G401 (cell line): ENCODE measurements at places on chromosomes 3 and 15. TPM values are rescaled to one million over a fixed set of nuclear protein-coding genes. Genes with fewer than 3 reads are reported as not detected.

The MRAS gene
- 37.5 and 37.9 TPM in 2 replicates for total RNA-seq

The NAALADL2 gene
- total RNA-seq = 0.12 and 1.3 TPM in 2 replicates

The FEZF2 gene
- total RNA-seq = not detected in 2 replicates

The FBN1 gene
- total RNA-seq = 15.3 and 17.2 TPM in 2 replicates

The IGDCC3 gene
- 7.9 and 20.1 TPM in 2 replicates for total RNA-seq

The ADAMTS9 gene
- 0.06 TPM in 1 of 2 replicates, not detected in the other for total RNA-seq

The CYP1A2 gene
- not detected in 2 replicates for total RNA-seq

The SNX33 gene
- total RNA-seq = 13.9 and 15.1 TPM in 2 replicates

The CCDC39 gene
- not detected in 2 replicates for total RNA-seq

The TM6SF1 gene
- total RNA-seq = not detected in 2 replicates

The DISP2 gene
- 1.0 and 3.1 TPM in 2 replicates for total RNA-seq

The GPR15 gene
- total RNA-seq = not detected in 2 replicates

The CDAN1 gene
- total RNA-seq = 12.6 and 17.7 TPM in 2 replicates

The ECE2 gene
- total RNA-seq = not detected in 2 replicates

The CLRN1 gene
- total RNA-seq = not detected in 2 replicates

The CADPS gene
- not detected in 2 replicates for total RNA-seq
